Globus pallidus (tissue), 1 donor: ENCODE measurements at places on chromosomes 1 and 21.

DNA sequence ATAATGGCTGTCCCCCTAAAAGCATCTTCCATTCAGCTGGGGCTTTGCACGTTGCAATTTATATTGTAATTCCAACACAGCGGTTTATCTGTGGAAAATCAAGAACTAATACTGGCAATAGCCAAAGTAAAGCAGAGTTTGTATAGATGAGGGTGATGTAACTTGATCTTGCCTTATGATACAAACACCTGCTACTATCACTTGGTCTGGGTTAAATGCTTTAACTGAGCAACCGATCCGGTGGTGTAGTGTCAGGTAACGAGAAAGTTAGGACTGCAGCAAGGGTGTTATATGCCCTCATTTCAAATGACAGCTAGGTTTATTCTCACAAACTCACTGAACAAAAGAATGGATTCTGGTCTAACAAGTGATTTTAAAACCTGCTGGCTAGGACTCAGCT is 47.3 kb upstream of the PLPPR4 start:
- DNase-seq: no peak

DNA sequence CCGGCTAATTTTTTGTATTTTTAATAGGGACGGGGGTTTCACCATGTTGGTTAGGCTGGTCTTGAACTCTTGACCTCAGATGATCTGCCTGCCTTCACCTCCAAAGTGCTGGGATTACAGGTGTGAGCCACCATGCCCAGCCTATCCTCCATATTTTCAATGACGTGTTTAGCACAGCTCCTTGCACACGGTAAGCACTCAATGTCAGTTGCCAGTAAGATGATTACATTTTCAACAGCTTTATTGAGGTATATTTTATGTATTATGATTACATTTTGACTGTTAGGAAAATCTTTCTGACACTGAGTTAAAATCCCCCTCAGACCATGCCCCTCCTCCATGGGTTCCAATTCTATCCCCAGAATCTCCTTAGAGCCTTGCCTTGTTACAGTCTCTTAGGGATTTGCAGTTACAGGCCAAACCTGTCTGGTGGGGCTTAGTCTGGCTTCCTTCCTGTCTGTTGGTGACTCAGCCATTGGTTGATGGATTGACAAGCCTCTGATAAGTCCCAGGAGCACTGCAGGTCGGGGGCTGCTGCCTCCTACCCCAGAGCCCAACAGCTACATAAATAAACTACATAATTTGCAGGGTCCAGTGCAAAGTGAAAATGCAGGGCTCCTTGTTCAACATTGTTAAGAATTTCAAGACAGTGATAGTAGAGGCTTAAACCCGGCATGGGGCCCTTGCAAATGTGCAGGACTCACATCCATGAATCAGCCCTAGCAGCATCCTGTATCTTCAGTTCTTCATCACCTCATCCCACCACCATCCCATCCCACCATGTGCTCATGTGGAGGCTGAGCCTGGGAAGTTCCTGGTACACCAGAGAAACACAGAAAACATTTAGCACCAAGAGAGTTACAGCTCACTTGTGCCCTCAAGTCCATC is 23.4 kb downstream of the COA7 start:
- DNase-seq: no peak

DNA sequence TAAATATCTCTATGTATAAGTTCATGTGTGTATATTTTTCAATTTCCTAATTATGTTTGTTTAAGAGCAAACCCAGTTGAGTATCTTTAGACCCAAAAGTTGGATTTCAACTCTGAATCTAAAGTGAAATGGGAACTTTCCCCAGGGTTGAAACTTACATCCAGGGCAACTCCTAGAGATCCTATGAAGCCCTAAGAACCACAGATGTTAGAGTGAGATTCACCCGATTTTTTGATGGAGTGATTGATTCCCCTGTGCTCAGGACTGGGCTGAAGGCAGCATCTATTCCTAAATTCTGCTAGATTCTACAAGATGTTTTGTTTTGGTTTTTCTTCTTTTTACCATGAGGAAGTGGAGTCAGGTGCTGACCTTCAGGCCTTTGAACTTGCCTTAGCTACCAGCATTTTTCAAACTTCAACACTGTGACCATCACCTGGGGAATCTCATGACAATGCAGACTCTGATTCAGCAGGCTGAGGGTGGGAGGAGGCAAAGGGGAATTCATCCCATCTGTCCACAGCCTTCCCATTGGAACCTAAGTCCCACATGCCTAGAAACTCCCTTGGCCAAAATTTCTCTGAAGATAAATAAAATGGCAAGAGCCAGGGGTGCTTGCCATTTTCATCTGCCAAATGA is 145.5 kb downstream of the ETS2 start:
- DNase-seq: no peak

GRCh38 chr1:101122452-101123166 is 97.0 kb upstream of the DPH5 start:
- no peak for DNase-seq

DNA sequence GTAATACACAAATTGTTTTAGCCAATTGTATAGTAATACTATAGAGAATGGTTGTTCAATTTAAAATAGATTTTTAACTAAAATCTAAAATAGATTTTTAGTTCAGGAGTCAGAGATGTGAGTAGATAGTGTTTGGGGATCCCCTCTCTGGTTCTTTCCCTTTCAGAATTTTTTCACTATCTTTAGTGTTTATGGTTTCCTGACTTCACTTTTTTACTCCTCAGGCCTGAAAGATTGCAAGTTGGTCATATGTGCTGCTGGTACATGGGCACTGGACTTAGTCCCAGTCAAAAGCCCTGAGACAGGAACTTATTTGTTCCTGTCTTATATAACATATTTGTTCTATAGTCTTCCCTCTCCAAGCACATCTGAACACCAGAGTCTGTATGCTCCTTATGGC is 96.8 kb upstream of the ATP1B1 start:
- no peak for DNase-seq

DNA sequence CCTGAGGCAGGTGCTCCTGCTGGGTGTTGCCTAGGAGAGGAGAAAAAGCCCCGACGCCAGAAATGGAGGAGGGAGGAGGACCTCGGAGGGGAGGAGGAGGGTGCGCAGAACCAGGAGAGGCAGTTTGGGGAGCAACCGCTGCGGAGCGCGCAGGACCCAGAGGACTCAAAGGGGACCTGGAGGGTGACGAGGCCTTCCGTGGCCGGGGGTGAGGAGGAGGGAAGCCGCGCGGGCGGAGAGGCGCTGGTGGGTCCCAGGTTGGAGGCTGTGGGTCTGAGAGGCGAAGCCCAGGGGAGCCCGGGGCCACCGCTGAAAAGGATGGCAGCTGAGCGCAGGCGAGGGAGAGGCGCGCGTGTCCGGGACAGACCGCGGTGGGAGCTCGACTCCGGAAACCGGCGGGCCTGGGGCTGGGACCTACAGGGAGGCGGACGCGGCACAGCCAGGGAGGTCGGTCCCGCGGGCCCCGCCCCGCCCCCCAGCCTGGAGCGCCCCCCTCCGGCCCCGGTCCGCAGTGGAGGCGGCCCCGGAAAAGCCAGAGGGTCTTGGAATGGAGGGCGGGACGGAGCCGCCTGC is 15.1 kb downstream of the RNF223 start:
- no peak for DNase-seq

GRCh38 chr1:214379236-214379970 is 98.4 kb downstream of the SMYD2 start:
- no peak for DNase-seq

DNA sequence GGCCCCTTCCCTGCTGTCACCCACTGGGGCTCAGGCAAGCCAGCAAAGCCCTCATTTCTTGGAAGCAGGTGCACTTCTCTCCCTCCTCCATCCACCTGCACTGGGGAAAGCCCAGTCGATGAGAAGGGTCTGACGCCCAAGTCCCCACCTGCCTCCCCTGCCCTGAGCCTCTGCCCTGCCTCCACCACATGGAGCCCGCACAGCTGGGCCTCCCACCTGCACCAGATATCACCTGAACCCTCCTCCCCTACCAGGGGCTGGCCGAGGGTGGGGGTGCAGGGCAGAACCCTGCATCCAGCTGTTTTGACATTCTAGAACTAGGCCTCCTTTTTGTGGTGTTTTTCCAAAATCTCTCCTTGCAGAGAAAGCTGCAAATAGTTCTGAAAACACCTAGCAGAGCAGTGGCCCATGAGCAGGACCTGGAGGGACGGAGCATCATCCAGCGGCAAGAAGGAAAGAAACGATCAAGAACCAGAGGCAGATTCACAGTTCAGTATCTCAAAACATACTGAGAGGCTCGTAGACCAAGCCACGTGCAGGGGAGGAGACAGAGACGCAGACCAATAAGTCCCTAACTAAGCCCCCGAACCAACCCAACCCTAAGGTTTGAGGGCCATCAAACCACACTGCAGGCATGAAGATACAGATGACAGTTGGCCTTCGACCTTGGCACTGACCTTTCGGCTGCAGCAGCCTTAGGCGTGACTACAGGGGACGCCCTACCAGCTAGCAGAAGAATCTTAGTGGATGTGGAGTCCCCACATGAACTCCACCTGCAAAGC is 16.7 kb downstream of the CHD5 start:
- no peak for DNase-seq

GRCh38 chr1:207990876-207991582 is 80.1 kb upstream of the CD34 start:
- DNase-seq: no peak

DNA sequence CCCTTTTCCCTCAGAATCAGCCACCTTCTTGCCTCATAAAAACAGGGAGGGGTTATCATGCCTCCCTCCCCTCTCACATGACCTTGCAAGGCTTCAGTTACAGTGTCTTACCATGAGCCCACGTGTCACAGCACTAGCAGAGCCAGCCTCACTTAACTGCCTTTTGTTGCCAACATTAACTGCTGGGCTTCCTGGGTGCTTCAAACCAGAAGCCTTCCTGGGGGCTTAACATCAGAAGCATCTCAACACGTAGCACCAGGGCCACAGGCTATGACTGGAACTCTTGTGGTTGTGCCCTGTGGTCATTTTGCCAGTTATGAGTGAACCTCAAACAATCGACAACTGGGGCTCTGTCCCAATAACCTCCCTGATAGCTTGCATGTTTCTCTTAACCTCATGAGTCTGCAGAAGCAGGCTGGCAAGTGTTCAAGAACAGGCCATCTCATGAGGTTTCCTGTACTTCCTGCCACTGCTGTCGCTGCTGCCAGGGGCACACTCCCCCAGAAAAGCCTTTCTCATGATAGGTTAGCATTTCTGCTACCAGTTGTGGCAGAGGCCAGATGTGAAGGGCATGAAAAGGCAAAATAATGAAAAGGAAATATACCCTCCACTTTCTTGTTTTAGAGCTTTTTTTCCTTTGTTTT is 132.2 kb downstream of the GLUL start:
- peak; percentile 37 for DNase-seq

- no peak for DNase-seq
These were observed 46.0 kb downstream of the OPTC start for GRCh38 chr1:203539831-203540546.

GRCh38 chr1:206448471-206448870 is 21.8 kb upstream of the IKBKE start:
- DNase-seq: no peak

DNA sequence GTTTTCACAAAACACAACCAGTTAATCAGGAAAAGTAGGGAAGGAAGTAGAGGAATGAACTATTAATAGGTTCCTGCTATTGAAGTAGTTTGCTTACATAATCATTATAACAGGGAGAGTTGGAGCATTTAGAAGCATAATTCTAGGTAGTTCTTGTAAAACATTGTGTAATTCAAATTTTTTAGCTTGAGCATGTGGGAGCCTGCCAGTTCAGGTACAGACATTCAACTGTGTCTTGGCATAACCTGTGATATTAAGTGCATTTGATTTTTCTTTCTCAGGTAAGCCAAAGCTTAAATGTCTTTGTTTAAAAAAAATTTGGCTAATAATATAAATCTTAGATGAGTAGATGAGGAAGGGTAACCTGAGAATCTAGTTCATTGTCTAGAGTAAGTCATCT is 3.4 kb downstream of the YTHDF2 start:
- DNase-seq: no peak

DNA sequence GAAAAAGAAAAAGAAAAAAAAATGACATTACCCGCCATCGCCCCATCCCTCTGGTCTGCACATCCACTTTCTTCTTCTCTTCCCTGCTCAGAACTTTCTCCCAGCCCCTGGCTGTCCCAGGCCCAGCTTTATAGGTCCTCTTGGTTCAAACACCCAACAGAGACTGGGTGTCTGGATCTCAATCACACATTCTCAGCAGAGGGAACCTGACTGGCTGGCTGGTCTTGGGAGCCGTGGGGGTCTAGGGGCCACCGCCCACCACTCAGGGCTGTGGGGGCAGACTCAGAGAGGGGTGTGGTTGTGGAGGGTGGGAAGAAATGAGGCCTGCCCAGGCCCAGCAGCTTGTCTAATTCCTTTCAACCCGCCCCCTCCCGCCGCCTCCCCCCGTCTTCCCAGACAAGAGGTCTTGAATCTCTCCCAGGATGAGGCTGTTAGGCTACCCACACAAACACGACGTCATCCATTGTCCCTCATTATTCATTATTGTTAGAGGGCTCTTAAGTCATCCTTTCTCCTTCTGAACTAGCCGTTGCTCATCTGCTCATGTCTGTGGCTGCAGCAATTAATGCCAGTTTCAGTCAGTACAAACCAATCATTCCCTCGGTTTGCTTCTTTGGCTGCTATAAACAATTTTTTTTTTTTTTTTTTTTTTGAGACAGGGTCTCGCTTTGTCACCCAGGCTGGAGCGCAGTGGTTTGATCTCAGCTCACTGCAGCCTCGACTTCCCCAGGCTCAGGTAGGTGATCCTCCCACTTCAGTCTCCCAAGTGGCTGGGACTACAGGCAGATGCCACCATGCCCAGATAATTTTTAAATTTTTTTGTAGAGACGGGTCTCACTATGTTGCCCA is 40.6 kb upstream of the CLIC4 start:
- DNase-seq: peak; percentile 96

DNA sequence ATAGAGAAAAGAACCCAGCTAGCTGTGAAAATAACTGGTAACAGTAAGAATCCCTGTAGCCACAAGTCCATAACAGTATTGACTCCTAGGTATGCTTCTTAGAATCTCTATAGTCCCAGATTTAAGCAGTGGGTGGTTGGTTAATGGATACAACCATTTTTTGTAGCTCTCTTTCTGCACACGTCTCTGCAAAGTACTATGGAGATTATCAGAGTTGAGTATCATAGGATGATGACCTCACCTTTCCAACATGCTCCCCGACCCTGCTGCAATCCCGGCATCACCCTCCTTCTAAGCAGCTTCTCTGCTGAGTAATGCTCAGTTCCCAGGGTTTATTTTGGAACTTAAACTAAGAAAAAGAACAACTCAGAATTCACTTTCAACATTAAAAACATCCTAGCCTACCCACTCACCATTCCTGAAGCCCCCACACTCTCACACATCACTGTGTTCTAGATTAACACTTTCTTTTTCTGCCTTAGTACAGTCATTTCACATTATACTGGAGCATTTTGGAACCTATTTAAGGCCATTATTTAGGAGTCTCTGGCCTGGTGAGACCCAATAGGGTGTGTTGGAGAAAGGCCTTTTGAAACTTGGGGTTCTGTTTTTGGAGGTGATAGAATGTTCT is 2.7 kb downstream of the MLLT11 start:
- DNase-seq: no peak

DNA sequence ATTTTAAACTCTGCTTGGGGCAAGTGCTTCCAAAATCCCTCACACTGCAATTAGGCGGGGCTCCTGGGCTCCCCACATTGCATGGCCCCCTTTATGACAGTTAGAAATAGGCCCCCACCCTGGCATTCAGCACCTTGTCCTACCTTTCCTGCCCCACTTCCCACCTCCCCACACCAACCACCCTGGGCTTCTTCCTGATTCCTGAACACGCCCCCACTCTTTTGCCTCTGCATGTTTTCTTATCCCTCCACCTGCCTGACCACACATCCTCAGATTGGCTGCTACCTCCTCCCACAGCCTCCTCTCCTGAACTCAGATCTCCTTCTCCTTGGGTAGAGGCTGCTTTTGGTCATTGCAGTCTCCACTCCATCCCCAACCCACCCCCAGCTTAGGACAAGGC is 1.5 kb downstream of the MOB3C start:
- no peak for DNase-seq
